ENCODE measurements at places on chromosomes 1 and 21.

- no peak for DNase-seq
Measured at GRCh38 chr1:72942008-72942407, 659.7 kb upstream of the NEGR1 start.

DNA sequence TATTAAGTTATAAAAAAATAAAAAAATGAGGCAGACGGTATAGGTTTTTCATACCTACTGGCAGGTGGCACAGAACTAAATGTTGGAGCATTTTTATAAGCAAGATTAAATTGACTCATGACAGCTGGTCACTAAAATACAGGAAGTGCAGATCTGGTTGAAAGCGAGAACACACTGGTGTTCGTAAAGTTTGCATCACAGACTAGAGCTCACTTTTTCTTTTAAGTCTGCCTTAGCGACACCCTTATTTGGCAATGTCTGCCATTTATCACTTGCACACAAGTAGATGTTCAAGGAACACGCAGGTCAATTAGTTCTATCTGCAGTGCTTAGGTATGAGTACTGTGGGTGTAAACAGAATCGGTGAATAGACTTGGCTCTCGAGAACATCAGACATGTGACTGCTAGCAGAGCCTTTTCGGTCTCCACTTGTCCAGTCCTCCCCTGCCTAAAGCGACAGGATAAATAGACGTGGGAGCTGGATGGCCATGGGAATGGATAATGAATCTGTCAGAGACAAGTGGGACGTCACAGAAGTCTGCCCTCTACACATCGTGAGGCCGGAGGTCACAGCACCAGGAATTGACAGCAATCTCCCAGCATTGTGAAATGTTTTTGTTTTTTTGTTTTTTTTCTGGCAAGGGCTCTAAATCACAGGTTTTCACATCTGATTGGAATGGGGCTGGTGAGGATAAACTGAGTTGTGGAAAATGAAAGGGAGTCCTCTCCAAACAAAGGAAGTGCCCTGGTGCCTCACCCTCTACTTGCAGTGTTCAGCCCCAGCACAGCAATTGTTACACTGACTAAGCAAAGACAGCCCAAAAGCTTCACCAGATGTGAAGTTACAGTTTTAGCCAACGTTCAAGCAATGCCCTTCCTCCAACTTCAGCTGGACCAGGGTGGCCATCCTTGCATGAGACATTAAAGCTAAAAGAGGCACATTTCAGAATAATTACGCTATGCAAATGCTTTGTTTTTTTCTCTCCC, 248.9 kb downstream of the NTNG1 start:
- no peak for DNase-seq

GRCh38 chr1:219331424-219331823, 157.7 kb downstream of the LYPLAL1 start:
- DNase-seq = no peak

DNA sequence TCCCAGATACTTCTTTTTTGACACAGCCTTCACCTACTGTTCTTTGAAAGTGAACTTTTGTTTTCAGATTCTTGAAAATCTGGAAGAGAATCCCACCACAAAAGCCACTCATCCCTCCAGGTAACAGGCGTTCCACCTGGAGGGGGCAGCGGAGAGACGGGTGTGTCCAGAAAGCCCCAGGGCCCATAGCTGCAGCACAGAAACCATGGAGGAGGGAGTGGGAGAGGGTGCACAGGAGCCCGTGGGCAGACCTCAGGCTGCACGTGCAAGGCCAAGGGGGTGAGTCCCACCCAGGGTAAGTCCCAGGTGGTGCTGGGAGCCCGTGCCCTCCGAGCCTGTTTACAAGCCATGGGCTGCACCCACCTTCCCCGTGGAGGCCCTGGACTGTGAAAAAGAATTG, 86.5 kb downstream of the PSMG1 start:
- DNase-seq = no peak

DNA sequence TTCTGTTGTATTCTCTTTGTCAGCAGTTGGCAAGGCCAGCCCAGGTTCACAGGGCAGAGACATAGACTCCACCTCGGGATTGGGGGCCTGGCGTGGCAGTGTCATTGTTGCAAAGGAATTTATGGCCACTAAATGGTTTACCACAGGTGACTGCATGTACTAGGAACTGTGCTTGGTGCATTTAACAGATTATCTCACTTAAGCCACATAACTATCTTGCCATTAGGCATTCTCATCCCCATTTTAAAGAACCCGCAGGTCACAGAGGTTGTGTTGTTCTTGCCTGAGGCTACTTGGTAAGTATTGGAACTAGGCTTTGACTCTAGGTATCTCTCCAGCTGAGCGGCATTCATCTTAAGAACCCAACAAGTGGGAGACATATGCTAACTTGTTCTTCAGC, 9.7 kb downstream of the TLCD4 start:
- DNase-seq = no peak

- DNase-seq = no peak
Measured at GRCh38 chr1:100087396-100087795, 45.3 kb downstream of the SASS6 start.

- DNase-seq = no peak
Measured at GRCh38 chr1:180909005-180909414, 3.7 kb upstream of the KIAA1614 start.

DNA sequence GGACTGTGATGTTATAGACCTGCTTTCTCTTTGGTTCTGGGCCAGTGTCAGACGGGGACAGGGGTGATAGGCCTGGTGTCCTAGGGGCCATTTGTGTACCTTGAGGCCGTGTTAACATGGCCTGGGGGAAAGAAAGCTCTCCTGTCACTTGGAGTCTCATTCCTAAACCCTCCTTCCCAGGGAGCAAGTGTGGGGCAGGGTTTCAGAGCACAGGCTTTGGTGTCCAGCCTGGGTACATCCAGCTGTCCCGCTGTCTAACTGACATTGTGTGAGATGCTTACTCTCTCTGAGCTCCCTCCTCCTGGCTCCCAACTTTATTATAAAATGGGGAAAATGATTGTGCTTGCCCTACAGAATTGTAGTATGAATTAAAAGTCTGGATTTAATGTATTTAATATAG, 32.6 kb upstream of the EPHA8 start:
- DNase-seq = no peak

GRCh38 chr1:17188889-17189631, 15.9 kb upstream of the PADI1 start:
- DNase-seq = no peak

- DNase-seq = peak; percentile 74
Measured at GRCh38 chr1:176880955-176881595, 283.4 kb downstream of the ASTN1 start.

DNA sequence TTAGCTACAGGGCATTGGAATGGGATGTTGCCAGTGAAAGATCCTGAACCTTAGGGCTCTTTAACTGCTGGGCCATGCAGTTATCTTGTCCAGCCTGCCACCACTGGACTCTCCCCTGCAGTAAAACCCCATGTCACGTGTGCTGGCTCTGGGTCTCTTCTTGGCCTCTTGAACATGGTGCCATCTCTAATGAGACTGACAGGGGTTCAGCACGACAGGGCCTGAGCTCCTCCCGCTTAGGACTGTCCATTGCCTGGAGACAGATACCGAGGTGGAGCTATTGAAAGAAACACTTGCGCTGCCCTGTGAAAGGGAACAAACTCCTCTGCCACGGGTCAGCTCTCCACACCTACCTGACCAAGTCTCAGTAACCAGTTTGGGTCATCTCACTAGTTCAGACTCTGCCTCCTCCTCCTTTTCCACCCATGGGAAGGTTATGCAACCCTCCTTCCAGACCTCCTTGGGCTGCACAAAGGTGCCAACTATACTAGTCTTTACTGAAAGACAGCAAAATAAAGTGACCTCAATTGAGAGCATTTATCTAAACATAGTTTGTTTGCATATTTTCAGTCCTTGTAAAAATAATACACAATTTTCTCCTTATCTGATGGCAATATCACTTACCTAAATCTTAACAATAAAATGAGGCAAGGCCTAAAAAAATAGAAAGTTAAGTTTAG, 66.0 kb downstream of the GNG12 start:
- DNase-seq = no peak

DNA sequence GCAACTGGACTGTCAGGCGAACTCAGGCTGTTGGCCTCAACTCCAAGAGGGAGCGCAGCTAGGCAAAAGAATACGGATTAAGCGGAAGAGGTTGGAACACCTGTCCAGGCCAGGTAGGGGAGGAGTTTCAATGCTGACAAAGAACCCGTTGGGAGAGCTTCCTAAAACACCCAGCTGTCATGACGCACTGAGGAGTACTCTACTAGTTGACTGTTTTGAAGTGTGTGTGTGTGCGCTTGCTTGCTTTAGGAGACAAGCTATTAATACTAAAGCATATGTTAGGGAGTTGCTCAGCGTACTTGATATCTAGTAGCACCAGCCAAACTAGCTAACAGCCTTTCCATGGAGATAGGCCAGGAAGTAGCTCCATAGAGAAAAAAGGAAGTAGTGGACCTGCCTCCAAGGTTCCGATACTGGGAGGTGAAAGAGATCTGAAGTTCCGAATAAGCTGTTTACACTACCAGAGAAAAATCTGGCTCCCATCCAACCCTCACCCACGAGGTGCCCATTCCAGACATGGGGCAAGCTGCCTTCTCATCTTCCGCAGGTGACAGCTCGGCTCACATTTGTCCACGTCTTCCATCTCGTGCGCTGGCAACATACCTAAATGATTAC, 974 bp upstream of the FNBP1L start:
- peak; percentile 89 for DNase-seq

GRCh38 chr21:28252928-28253327, 739.7 kb downstream of the LTN1 start:
- DNase-seq = no peak

- DNase-seq = no peak
Measured at GRCh38 chr1:6012529-6013318, 20.5 kb upstream of the NPHP4 start.

DNA sequence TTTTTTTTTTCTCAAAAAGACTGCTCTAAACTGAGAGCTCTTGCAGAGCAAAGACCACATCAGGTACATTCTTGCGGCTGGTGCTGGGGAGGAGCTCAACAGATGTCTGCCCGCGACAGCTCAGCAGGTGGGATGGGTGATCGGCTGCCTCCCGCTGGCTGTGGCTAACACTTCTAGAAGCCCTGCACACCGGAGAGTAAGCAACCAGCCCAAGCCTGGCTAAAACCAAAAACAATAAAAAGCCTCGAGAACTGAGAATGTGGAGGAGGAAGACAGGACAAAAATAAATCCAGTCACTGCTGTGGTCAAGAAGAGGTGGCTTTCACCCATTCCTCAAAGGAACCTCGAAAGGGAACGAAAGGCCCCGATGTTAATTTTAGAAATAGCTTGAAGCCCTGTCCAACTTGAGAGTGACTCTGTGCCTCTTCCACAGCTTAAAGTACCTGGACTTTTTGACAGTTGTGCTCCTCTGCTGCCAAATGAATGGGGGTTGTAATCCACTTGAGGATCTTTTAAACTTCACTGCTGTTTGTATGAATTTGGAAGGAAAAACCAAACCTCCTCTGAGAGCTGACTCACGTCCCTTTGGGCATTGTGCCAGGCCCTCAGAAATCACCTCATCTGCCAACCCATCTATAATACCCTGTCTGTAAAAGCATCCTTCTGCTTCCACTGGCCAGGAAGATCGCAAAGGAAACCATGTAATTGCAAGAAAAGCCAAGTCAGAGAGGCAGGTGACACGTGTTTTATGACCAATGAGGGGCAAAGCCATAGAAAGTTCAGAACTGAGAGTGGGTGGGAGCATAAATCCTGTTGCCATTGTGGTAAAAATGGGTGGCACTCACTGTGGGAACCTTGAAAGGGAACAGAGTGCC, 78.6 kb downstream of the KCNN3 start:
- DNase-seq = peak; percentile 74

DNA sequence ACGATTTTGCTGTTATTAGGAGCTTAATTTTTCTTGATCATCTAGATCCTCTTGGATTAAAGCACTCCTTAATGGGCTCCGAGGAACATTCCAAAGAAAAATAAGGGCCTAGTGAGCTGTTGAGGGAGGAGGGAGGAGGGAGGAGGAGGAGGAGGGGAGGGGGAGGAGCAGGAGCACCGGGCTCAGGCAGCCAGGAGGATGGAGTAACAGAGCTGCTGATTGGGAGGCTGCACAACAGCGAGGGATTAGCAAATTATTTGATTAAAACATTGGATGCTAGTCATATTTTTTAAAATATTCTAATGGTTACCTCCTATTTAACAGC, 302.1 kb upstream of the RRP15 start:
- no peak for DNase-seq

DNA sequence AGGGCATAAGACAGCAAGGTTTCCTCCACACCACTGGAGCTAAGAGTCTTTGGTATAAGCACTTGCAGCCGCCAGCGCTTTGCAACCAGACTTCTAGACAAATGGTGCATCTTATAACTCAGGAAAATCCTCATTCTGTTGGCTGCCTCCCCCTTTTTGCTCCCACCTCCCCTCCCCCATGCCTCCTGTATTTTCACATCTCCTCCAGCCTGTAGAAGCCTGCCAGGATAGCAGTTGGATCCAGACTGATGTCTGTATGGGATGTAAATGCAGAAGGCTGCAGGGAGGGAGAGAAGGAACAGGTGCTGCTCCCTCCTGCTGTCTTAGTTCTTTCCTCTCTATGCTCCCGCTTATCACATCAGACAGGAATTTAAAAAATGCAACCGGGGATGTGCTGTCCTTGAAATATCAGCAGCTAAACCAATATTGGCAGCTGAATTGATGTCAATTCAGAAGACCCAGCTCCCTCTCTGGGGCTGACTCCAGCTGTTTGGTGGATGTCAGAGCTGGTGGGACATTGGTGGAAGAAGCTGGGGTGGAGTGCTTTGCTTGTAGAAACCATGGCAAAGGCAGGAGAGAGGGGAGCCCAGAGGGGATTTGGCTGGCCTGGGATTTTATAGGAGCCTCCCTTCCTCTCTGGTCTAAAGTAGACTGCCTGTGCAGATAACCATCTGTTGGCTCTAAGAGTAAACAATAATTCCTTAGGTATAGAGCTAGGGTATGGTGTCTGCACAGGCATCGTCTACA, 53.5 kb downstream of the NFASC start:
- DNase-seq = no peak

DNA sequence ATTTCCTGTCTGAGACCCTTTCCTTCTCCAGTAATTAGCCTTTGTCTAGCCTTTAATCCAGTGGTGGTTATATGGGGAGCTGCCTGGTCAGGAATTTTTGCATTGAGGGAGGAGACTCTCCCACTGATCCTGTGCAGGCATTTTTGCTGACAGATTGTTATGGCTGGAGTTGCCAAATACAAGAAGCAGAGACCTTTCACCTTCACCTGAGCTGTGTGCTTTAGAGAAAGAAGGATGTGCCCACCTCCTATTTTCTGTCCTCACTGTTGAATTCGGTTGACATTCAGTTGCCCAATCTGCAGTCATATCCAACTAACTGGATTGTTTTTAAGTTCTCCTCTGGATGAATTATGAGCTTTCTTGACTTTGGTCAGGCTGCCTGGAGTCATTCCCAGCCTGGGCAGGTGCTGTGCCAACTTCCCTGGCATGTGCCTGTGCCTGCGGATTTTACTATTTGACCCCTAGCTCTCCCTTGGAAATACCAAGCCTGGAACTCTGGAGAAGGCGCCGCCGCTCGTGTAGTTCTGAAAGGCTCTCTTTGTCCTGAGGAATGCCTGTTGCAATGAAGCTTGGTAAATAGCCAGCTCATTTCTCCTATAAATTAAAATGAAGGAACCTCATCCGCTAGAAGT, 143.9 kb downstream of the NOS1AP start:
- DNase-seq = no peak

All from hematopoietic multipotent progenitor cell treated with erythropoietin and hydrocortisone succinate and interleukin-3 and kit ligand, for 4 days (in vitro differentiated cells).